ENCODE measurements at places on chromosomes 7 and 10.

GRCh38 chr10:114523876-114524275 lies 119.6 kb upstream of the AFAP1L2 start:
- no peak for DNase-seq

DNA sequence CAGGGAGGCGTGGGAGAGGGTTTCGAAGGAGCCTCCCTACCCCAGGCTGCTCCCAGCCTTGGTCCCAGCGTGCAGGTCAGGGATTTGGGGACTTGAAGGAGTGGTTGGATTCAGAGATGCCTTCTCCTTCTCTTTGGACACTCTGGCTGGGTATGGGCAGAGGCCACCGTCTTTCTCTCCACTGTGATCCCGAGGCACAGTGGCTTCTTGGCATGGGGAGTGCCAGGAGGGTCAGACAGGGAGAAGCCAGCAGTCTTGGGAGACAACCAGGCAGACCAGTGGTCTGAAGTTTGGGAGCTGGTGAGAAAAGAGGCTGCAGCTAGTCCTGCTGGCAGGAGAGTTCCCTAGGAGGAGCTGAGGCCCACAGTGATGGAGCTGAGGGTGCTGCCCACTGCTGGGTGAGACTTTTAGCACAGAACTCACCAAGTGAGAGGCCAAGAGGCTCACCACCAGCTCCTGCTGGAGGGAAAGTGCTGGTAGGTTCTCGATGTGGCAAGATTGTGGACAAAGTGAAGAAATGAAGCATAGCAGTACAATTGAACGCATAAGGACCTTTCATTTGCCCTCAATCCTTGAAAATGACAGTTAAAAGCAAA lies 35.2 kb upstream of the WDFY4 start:
- DNase-seq, result no peak

- no peak for DNase-seq
Measured at GRCh38 chr10:126090911-126091728, 194.8 kb downstream of the FANK1 start.

GRCh38 chr7:83782628-83783027 lies 133.7 kb upstream of the SEMA3E start:
- no peak for DNase-seq

DNA sequence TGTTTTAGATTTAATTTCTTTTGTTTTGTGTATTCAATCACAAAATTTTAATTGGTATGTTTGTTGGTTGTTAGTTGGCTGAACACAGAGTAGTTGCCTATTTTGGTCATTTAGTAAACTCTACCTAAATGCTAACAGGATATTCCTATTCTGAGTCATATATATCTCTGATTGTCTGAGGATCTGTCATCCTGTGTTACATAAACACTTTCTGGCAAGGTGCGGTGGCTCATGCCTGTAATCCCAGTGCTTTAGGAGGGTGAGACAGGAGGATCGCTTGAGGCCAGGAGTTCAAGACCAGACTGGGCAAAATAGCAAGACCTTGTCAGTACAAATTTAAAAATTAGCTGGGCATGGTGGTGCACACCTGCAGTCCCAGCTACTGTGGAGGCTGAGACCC lies 178.6 kb downstream of the PLCE1 start:
- DNase-seq, result no peak

DNA sequence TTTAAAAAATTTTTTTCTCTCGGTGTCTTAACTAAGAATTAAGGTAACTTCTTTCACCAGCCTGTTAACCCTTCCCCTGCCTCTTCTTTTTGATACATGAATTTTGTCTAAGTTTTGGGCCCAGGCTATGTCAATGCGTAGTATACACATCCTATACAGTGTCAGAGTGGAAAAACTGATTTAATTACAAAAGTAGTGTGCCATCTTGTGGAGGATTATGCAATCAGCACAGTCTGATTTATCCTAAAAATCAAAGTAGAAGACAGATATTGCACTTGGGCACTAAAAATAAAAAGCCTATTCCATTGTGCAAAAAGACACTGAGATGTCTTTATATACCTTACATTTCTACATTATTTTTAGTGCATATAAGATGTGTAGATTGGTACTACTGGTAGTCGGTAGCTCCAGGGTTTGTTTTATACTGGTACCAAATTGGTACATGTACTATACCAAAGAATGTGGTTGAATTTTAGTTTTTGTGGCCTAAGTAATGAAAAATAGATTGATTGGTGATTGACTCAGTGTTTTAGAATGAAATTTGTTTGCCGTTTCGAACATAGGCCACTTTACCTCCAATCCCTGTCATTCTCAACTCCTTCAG lies 96.6 kb downstream of the MKLN1 start:
- DNase-seq, result peak; percentile 47

GRCh38 chr10:82464966-82465365 lies 590.0 kb downstream of the NRG3 start:
- DNase-seq, result no peak

- peak; percentile 59 for DNase-seq
Measured at GRCh38 chr7:15345216-15345615, 216.6 kb downstream of the AGMO start.

- DNase-seq, result no peak
Measured at GRCh38 chr7:123528265-123528664, 6.1 kb downstream of the IQUB start.

GRCh38 chr10:49569031-49569631 lies 30.2 kb upstream of the ERCC6 start:
- no peak for DNase-seq

DNA sequence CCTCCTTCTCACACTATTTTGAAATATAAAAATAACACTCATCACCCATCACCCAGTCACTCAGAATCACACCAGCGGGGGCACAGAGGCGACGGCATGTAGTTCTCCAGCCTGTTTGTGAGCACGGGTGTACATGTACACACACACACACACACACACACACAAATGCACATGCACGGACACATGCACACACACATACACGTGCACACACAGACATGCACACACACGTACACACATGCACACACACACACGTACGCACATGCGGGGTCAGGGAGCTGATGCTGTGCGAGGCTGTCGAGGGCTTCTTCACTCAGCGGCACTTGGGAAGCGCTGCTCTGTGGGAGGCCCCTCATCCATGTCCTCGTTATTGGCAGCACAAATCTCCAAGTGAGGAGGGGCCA lies 178.8 kb downstream of the ELFN1 start:
- no peak for DNase-seq

- no peak for DNase-seq
Measured at GRCh38 chr7:44962483-44963251, 16.1 kb downstream of the MYO1G start.

DNA sequence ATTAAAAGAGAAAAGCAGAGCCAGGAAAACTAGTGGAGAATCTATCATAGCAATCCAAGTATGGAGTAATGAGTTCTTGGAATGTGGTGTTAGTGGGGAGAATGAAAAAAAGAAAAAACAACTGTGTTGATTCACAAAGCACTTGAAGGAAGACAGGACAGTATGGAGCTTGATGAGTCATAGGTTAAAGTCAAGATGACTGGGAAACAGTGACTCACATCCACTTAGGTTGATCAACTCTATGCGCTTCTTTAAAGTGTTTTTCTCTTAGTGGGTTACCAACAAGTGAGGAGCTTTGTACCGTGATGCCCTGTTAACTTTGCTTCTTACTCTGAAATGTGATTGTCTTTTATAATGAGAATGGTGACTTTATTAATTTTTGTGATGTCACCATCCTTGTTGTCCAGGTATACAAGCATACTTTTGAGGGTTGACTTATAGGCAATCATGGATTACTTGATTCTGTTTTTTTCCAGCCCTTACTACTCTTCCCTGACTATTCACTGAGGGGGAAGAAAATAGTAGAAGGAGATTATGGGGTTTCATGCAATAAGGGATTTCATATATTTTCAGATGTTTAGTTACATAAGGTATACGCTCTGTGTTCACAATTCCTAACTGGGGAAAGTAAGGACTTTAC lies 32.1 kb upstream of the MDFIC start:
- DNase-seq, result peak; percentile 69

DNA sequence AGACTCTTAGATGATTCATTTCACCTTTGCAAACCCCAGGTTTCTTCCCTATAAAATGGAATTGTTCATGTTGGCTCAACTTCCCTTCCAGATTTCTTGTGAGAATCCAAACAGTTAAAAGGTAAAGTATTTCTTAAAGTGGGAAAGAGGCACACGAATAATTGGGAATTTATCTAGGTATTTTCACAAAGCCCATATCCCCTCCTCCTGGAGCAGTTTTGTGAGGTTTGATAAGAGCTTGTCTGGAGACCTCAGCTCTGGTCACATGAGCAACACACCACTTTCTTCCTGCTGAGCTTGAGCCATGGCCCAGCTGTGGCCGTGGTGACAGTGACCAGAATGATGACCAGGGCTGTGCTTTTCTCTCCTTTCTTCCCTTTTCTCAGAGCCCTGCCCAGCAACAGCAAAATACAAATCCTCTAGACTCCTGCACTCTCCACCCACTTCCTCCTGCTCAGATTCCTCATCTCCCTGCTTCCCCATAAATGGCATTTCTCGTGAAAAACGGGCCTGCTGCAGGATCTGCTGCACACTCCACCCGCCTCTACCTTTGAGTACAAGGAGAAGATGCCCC lies 87.7 kb downstream of the PIK3CG start:
- DNase-seq, result no peak

- no peak for DNase-seq
Measured at GRCh38 chr10:42578019-42578418, 60.4 kb downstream of the ZNF33B start.
